NCI-H2029 (cell line): ENCODE measurements at places on chromosomes 7 and 10.

DNA sequence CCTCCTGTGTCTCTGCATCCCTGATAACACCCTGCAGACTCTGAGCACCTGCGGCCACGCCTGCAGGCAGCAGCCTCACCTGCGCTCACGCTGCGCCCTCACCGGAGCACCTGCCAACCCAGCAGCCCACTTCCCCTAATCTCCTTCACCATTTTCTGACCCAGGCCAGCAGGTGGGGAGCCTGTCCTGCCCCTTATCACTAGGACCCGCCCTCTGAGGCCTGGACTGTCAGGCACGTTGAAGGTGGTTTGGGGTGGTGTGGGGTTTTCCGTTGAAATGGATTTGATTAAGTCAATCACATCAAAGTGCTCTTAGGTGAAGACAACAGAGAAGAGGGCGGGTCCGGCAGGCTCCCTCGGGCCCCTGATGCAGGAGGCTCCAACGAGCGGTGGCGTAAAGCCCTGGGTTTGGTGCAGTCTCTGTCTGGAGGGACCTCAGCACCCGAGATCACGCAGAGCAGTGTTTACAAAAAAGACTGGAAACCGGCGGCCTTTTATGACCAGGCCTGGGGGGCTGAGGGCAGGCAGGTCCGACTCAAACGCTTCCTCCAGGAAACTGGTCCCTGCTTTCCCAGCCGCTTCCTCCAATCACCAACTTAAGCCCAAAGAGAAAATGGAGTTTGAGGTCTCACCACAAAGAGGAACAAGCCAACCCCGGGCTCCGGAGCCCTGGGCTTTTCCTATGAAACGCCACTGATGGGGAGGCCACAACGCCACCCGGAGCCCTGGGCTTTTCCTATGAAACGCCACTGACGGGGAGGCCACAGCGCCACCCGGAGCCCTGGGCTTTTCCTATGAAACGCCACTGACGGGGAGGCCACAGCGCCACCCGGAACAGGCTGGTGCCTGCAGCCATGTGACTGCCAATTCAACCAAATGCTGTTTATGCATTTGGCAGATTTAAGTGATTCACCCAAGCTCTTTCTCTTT is 45.5 kb downstream of the DPYSL4 start:
- no peak for DNase-seq

GRCh38 chr7:143217806-143218205 is 4.0 kb upstream of the TAS2R40 start:
- DNase-seq = no peak

DNA sequence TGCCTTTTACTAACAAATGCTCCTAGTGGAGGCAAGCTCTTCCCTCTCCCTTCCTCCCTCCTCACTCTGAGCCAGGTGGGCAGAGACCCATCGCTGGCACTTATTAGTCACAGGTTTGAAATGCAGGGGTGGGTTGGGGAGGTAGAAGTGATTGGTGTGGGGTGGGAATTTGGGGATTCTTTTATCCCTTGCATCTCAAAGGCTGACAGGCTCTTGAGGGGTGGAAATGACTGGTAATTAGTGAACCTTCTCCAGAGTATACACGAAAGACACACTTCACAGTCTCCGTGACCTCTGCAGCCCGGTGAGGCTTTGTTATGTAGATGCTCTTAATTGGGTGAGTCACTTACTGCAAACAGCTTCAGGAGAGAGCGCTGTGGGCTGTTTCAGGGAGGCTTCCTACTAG is 13.9 kb upstream of the LRMDA start:
- no peak for DNase-seq

GRCh38 chr10:88408096-88408495 is 175.0 kb downstream of the RNLS start:
- DNase-seq = no peak

DNA sequence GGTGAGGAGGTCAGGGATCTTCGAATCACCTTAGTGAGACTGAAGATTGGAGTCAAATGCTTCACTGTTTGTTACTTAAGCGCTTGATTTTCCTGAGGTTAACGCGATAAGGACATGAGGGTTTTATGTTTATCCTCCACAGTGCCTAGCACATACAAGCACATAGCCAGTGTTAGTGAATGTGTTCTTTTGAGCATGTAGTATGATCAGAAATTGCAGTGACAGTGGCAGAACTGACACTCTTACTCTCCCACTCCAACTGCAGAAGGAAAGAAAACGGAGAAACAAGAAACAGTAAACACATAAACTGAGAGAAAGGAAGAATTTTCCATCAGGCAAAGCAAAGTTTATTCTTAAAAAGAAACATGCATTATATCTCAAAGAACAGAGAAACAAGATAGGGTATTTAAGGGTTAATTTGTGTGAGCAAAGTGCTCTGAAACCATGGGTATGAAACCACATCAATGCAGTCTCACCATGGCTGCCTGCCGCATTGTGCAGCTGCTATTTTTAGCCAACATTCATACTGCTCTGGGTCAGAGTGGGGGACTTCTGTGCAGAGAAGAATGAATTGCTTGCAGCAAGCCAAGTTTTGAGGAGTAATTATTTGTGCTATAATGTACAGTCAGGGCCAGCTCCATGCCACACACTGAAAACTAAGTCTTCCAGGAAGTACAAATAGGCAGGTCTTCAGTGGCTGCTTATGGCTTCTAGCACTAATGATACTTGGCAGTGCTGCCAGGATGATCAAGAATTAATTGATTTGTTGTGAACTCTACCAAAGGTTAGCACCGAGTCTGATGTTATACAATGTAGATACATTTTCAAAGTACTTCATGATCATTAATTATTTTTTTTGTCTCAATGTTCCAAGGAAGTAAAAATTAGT is 152.0 kb downstream of the MACC1 start:
- no peak for DNase-seq

- DNase-seq = no peak
Measured at GRCh38 chr7:100895701-100895955, at the start of gene ACHE. Gene ACHE, minus strand, starts transcription at chr7:100895888. Its CDS starts 1,656 bp downstream, at chr7:100894232.

- DNase-seq = no peak
Measured at GRCh38 chr7:46202379-46202778, 281.3 kb upstream of the IGFBP3 start.

DNA sequence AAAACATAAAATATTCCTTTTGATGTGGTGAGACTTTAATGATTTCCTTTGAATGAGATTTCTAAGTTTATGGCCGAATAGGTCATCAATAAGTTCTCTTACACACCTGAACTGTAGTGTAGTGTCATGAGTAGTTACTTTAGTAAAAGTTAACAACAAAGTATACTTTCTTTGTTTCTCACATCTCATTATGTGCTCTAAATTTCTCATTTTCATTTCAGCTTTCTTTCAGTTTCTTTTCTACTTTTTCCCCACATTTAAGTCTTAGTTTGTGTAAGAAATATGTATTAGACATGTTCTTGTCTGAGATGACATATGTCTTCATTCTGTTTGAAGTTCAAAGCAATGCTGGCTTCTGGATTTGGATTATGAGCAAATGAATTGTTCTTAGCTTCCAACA is 348.1 kb downstream of the ANKRD7 start:
- no peak for DNase-seq

DNA sequence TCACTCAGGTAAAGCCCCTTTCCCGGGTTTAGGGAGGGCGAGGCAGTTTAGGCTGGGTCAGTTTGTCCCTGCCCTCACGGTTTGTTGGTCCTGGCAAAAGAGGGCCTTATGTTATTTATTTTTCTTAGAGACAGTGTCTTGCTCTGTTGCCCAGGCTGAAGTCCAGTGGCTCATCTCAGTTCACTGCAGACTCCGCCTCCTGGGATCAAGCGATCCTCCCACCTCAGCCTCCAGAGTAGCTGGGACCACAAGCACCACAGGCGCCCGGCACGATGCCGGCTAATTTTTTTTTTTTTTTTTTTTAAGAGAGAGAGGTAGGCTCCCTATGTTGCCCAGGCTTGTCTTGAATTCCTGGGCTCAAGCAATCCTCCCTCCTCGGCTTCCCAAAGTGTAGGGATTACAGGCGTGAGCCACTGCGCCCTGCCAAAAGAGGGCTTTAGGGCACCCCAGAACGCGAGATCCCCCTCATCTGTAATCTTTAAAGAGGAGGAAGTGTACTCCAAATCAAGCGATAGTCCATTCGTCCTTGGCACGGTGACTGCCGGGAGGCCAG is 626 bp upstream of the BMS1 start:
- DNase-seq = no peak

DNA sequence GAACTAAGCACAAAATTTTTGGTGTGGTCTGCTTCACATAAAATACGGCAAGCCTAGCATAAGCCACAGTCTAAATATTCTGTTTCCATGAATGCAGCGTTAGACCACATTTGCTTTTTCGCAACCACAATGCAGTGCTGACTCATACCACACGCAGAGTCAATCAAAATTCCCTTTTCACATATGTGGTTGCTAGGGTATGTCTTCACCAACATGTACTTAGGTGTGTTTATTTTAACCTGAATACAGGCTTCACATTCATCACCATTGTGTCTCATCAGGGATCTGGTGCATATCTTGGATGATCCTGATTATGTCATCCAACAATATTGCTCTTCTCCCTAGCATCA is 90.8 kb downstream of the CHN2 start:
- DNase-seq = peak; percentile 83

GRCh38 chr10:83184641-83185040 is 954.7 kb upstream of the GHITM start:
- DNase-seq = no peak

DNA sequence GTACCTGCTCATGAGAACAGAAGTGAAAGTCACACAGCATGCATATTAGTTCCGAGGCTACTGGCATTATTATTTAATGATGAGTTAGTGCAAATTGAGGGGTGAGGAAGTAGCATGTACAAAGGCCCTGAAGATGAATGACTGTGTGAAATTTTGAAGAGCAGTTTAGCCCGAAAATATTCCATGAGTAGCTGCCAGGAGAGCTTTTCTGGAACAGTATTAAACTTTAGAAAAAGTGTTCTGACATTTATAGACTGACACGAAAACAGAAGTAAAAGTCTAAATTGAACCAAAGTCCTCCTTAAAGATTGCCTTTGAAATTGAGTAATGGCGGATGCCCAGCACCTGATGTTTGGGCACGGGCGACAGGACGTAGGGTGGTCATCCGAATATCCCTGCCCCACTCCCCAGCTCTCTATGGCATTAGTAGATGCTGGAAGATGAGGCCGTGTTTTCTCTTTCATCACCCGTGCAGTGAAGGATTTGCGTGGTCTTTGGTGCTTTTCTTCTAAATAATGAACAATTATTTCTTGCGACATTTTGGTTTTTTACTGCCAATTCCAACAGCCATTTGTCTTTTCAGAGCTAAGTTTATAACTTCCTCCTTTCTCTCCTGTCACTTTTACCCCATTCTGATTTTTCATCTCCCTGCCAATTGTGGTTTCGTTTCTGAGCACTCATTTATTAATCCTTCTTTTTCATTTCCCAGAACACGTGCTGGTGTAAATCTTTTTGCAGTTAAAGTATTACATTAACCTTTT is 192.6 kb downstream of the MGMT start:
- DNase-seq = no peak

DNA sequence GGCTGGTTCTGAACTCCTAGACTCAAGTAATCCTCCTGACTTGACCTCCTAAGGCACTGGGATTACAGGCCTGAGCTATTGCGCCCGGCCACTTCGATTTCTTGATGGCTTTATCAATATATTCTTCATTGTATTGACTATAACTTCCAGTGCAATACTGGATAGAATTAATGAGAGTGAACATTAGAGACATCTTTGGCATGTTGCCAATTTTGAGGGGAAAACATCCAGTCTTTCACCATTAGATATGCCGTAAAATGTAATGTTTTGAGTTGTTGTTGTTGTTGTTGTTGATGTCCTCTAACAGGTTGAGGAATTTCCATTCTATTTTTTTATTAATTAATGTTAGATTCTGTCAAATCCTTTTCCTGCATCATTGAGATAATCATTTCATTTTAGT is 578.9 kb downstream of the ZWINT start:
- no peak for DNase-seq

GRCh38 chr7:66118603-66119002 is 4.0 kb downstream of the CRCP start:
- DNase-seq = no peak

DNA sequence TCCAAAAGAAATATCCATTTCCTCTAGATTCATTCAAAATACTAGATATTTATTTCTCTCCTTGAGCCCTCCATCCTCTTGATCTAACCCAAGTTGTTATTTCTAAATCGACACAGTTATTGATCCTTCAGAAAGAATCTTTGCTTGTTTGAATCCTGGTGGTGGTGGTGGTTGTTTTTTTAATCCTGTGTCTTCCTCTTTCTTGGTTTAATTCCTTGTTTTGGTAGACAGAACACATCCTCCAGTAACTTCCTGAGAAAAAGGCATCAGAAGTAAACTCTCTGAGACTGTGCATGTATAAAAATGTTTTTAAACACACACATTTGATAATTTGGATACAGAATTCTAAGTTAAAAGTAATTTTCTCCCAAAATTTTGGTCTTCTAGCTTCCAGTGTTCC is 49.9 kb downstream of the SIRT1 start:
- no peak for DNase-seq
